HuH-7.5 (cell line): ENCODE measurements at places on chromosomes 3 and 15.

GRCh38 chr3:13525827-13526625, 22.9 kb upstream of the FBLN2 start:
- DNase-seq: no peak

- no peak for DNase-seq
These were observed 951.3 kb upstream of the SEMA6D start for GRCh38 chr15:46766021-46766420.

DNA sequence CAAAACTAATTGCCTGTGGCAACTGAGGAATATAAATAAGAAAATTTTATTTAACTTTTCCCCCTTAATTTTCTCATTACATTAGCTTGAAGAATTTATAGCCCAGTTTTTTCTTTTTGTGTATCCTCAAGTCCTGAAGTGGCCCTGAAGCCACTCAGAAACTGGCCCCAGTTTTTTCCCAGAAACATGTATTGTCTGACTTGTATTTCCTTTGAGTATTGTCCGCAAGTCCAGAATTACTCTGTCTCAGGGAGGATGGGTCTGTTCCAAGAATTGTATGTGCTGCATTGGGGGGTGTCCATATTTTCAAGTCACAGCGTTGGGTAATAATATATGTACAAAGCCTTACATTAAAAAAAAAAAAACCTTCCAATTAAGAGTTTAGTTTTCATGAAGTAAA, 149.7 kb upstream of the IL12A start:
- DNase-seq: no peak

GRCh38 chr3:84692261-84692660, 266.5 kb upstream of the CADM2 start:
- no peak for DNase-seq

DNA sequence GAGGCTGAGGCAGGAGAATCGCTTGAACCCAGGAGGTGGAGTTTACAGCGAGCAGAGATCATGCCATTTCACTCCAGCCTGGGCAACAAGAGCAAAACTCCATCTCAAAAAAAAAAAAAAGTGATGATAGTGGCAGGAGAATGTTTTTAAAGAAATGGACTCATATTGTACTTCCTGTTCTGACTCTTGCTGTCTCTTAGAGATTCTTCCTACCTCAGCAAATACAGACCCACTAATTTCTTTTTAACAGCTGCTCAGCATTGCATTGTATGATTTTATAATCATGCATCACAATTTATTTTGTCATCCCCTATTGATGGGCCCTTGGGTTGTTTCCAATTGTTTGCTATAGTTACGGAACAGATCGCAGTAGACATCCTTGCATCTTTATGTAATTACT, 8.8 kb upstream of the ANKDD1A start:
- DNase-seq: no peak
